ENCODE measurements at places on chromosomes 13 and 19.

- no peak for DNase-seq
Observed at GRCh38 chr13:111977179-111977506, 89.8 kb upstream of the SOX1 start.

GRCh38 chr19:5066768-5067167, 97.9 kb downstream of the KDM4B start:
- no peak for DNase-seq

GRCh38 chr13:84672616-84673015, 790.3 kb upstream of the SLITRK1 start:
- DNase-seq, result peak; percentile 33

DNA sequence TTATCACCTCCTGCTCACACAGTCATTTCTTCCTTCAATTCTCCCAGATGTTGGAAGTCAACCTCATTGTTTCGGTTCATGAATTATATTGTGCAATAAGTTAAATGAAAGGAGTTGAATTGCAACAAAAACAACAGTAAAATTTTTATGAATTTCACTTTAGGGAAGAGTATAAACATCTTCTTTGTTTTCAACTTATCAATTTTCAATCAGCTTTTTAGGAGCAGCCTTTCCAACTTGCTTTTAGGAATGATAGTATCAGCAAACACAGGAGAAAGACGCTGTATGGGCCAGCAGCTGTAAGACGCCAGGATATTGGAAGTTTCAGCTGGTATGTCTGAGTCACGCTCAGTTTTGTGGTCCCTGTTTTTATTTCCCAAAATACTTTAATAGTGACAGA, 132.5 kb upstream of the ARGLU1 start:
- peak; percentile 46 for DNase-seq

DNA sequence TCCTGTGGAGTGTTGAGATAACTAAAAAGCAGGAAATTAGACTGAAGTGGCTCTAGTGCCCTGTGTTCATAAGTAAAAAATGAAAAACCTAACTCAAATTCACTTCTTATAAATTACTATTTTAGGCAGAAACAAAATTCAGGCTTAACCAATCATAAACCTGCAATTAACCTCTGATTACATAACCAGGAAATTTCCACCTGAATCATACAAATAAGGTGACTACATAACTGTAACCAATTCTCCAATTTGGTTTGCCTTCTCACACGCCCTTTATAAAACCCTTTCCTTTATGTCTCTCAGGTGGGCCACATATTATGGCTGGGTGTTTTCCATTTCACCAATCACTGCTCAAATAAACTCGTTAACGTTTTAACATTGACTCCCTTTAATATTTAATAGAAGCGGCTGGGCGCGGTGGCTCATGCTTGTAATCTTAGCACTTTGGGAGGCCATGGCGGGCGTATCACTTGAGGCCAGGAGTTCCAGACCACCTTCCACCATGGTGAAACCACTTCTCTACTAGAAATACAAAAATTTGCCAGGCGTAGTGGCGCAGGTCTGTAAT, 22.9 kb upstream of the ZNF724 start:
- no peak for DNase-seq

Measured in PC-3 (cell line).